Activated CD4-positive, alpha-beta T cell treated with anti-CD3 and anti-CD28 coated beads for 48 hours (primary cell): ENCODE measurements at places on chromosomes 5 and 9.
A peak's percentile ranks its signal among the peaks of the same experiment; 100 is the strongest.

- DNase-seq: no peak
Observed at GRCh38 chr5:176360894-176361436, 599 bp downstream of the KIAA1191 start.

DNA sequence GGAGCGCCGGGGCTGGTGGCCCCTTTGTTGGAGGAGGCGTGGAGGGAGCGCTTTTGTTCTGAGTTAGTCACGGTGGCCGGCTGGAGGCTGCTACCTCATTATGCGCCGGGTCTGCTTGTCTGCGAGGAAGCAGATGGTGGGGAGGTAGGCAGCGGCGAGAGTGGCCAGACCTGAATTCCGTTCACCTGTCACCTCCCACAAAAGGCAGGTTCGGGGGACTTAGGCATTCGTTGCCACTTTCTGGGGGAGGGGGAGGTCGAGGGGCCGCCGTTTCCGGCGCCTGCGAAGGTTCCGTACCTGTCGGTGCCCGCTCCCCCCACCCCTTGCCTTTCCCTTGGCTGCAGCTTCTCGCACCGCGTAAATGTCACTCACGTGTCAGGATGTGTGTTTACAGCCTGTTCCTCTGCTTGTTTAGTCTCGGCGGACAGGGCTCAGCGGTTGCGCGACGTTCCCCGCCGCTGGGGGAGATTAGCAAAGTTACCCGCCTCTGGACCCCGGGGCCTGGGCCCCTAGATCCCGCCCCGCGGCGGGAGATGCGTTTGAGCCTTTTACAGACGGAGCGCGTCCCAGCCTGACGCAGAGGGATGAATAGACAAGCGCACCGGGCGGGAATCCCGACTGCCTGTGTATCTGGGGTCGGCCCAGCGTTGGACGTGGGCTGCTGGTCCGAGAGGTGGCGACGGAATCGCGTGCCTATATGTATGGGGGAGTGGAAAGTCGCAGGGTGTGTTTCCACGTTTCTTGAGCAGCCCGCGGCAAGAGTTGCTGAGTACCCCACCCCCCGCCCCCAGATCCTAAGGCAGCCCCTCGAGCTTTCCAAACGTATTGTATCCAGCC lies 2.7 kb upstream of the LHX2 start:
- no peak for DNase-seq

DNA sequence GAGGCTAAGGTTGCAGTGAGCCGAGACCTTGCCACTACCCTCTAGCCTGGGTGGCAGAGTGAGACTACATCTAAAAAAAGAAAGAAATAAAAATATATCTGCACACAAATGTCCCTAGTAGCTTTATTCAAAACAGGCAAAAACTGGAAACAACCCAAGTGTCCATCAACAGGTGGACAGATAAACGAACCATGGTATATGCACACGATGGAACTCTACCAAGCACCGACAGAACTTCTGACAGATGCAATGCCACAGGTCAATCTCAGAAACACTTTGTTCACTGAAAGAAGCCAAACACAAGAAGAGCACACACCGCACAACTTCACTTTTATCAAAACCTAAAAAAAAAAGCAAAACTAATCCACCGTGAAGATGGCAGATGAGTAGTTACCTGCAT lies 30.4 kb downstream of the CAMSAP1 start:
- no peak for DNase-seq

DNA sequence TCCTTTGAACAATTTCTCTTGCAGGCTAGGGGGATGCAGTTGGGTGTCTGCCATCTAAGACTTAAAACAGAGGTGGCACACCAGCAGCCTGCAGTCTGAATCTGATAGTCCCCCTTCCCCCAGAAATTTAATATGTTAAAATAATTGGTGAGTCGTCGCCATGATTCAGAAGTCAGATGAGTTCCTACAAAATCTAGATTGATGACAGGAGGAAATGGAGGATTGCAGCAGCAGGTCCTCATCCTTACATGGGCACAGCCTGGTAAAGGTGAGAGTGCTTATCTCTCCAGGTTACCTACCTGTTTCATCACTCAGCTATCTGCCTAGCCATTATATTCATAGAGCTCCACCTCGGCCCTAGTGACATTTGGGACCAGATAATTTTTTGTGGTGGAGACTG lies 112.3 kb downstream of the PCSK1 start:
- no peak for DNase-seq

- no peak for DNase-seq
Observed at GRCh38 chr5:180098991-180099732, 27.6 kb upstream of the RNF130 start.

- no peak for DNase-seq
Observed at GRCh38 chr9:29297592-29297991, 1724.3 kb upstream of the C9orf72 start.

- peak; percentile 8 for DNase-seq
Observed at GRCh38 chr5:113489299-113489698, 1.0 kb upstream of the MCC start.

GRCh38 chr5:39151745-39152144 lies 67.6 kb downstream of the FYB1 start:
- DNase-seq: no peak

DNA sequence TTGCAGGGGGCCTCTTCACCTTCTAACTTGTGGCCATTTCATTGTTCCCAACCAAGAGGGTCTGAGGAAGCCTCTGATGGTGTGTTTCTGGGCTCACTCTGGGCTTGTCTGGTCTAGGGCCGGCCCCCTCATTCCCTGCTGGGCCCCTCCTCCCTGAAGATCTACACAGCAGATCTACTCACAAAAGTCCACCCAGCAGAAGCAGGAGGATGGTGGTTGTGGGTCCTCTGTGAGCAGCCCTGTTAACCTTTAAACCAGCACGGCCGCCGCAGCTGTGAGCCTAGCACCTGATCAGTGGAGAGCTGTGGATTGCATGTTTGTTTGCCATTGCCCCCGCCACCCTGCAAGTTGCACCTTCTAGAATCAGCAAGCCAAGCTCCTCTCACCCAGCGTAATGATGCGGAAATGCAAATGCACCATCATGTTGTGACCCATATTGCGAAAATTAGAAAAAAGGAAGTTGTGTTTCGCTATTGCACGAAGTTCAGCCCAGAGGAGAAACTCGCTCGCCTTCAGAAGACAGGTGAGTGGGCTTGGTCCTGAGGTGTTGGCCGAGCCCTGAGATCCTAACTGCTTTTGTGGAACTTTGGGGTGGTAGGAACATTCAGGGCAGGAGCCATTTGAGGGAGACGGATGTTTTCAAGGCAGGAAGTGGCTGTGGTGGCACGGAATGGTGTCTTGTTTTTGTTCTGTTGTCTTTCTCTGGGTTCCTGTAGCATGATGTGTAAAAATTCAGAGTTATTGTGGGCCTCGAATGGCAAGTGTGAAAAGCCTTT lies 16.7 kb downstream of the FGD3 start:
- DNase-seq: peak; percentile 77

- no peak for DNase-seq
Observed at GRCh38 chr9:19441730-19442129, 32.9 kb downstream of the ACER2 start.

DNA sequence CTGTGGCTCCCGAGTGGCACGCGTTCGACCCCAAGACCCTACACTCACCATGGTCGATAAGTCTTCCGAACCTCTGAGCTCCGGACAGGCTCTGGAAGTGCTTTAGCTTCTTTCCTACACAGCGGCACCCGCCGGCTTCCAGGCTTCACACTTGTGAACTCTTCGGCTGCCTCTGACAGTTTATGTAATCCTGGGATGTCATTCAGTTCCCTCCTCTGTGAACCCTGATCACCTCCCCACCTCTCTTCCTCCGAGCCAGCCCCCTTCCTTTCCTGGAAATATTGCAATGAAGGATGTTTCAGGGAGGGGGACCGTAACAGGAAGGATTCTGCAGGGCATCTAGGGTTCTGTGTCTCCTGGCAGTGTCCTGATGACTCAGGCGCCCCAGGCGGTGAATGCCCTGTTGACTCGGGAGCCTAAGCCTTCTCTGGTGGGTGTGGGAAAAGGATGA lies at the start of gene CD14:
Gene CD14 (minus strand): TSS at position 155 of the 451 bp plus-strand sequence. CDS start 104 bp downstream, at position 51.
- DNase-seq: peak; percentile 21

- DNase-seq: no peak
Observed at GRCh38 chr5:114857941-114858551, 311.7 kb downstream of the TRIM36 start.

- no peak for DNase-seq
Observed at GRCh38 chr5:137858223-137858916, 9.3 kb upstream of the MYOT start.

DNA sequence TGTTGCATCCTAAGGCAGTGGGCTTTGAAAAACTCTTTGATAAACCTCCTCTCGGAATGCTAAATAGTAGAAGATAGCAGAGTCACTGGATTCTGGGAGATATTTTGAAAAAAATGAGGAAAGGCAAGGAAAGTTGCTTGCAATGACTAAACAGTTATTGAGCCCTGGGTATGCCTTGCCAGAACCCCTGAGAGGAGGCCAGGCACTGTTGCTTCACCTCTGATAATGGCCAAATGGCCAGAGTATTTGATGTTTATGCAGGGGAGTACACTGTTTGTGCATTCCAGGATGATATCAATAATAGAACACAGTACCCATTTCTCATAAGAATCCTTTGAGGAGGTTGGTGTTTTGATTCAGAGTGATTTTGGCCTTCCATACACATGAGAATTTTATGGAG lies 935.1 kb upstream of the WWC1 start:
- DNase-seq: no peak

- no peak for DNase-seq
Observed at GRCh38 chr9:34998266-34998665, 8.7 kb downstream of the DNAJB5 start.

GRCh38 chr5:54886866-54887265 lies 98.5 kb downstream of the ESM1 start:
- no peak for DNase-seq

GRCh38 chr9:92488681-92489550 lies 6.6 kb upstream of the ASPN start:
- no peak for DNase-seq

- DNase-seq: no peak
Observed at GRCh38 chr9:36543916-36544315, 28.8 kb upstream of the MELK start.

DNA sequence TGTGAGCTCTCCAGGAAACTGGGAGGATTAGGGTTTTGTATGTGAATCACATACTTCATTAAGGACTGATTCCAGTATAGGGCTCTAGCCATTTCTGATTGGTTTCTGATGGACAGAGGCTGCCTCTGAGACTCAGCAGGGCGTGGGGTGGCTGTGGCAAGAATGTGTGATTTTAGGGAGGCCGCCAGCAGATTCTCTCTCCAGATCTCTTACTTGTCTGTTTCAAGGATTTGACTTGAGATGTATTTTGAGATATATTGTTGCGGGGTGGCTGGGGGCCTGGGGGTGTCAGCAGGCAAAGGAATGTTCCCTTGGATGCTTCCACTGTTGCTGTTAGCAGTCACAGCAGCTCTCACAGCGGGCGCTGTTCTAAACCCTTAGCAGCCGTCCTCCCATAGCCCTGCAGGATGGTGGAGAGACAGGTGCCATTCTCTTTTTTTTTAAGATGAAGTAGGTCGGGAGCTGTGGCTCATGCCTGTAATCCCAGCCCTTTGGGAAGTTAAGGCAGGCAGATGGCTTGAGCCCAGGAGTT lies 8.0 kb upstream of the HNRNPAB start:
- DNase-seq: no peak

GRCh38 chr5:68376935-68377334 lies 161.4 kb downstream of the PIK3R1 start:
- DNase-seq: no peak

DNA sequence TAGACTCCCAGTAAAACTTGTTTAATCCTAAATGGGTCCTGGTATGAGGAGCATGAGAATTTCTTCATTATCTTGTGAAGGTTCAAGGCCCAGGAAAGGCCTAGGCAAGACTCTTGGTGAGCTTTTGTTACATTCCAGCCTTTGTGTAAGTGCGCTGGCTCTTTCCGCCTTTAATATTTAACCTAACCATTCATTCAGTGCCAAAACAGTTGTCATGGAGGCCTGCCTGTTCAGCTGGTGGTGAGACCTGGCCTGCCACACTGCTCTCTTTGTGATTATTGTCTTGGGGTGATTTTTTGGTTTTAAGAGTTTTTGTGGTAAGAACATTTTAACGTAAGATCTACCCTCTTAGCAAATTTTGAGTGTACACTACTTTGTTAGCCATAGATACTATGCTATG lies 127.5 kb upstream of the WWC1 start:
- no peak for DNase-seq

- peak; percentile 40 for DNase-seq
Observed at GRCh38 chr9:96245399-96245798, 56.6 kb downstream of the HSD17B3 start.

GRCh38 chr5:159601216-159601615 lies 270.9 kb upstream of the IL12B start:
- no peak for DNase-seq

GRCh38 chr5:150774145-150774544 lies 4.4 kb upstream of the SMIM3 start:
- no peak for DNase-seq

DNA sequence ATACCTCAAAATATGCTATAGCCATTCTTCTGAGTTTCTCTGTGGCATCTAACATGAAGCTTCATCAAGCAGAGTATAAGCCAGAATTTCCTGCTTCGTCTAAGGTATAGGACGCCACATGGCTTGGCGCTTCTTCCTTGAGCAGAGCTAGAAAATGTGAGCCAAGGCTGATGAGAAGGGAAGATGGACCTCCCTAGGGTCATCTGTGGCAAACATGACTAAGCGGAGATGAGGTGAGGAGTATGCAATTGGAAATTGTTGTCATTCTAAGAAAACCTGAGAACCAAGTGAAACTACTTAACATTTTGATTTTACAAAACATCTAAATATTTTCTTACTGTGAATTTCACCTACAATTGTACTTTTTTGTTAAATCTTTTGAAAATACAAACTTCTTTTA lies 466.5 kb downstream of the PSAT1 start:
- no peak for DNase-seq

DNA sequence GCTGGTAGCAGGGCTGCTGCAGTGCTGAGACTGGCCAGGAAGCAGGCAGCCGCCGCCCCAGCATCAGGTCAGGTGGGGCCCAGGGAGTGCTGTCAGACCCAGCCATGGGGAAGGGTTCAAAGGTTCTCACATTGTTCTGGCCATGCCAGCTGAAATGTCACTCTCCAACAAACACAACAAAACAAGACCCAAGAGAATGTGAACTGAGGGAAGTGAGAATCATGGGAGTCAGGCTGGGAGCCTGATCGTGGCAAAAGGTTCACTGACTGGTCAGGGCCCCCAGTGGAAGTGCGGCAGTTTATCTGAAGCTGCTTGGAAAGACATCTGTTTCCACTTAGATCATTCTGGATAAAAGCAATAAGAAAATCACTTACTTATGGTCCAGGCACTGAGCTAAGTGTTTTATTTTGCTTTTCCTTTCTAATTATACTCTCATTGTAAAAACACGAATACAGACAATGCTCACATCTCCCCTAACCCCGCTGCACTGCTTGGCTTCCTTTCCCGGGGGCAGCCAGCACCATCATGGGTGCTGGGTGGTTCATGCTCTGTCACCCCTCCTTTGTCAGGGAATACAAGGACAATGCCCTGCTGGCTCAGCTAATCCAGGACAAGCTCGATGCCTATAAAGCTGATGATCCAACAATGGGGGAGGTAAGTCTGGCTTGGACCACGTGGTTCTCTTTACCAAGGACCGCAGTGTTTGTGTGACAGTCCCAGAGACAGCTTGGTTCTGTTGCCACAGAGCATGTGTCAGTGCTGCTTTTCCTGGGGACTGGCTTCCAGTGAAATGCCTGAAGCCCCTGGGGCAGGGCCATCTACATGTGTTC lies 41.9 kb upstream of the CFAP157 start:
- no peak for DNase-seq

GRCh38 chr9:21931428-21931827 lies 62.8 kb downstream of the CDKN2A start:
- DNase-seq: no peak
